Kidney (tissue), 22 donors: ENCODE measurements at places on chromosomes 1 and 21. TPM values are rescaled to one million over a fixed set of nuclear protein-coding genes. Genes with fewer than 3 reads are reported as not detected.

Gene FMO1
- 16.5 TPM for total RNA-seq

DNA sequence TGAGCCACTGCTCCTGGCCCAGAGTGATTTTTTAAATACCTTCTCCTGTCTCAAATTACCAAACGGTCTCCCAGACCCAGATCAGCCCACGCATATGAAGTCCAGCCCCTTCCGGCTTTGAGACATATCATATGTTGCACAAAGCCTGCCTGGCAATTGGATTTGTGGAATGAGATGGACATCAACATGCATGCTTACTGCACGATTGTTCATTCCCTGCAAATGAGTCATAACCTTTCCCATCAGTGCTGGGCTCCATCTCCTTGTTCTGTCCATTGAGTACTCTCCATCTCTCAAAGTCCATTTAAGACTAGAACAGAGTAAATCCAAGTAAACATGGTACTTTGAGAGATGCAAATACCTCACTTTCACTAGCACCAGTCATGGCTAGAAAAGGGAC is 612.2 kb upstream of the USP24 start:
- DNase-seq, result peak; percentile 23

DNA sequence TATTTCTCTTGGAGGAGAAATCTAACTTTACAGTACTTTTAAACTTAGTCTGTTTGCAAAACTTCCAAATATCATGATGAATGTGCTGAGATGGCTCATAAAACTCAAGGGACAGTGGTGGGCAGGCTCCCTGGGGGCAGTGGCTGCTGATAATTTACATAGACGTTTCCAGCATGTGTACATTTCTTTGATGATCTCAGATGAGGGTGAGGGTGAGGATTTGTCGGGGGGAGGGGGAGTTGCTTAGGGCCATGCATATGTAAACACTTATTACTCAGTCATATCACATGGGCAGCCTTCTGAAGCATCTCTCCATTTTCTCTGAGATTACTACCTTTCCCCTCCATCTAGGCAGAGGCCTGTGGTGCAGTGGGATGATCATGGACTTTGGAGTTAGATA is 152.9 kb upstream of the HMGB4 start:
- DNase-seq, result no peak

DNA sequence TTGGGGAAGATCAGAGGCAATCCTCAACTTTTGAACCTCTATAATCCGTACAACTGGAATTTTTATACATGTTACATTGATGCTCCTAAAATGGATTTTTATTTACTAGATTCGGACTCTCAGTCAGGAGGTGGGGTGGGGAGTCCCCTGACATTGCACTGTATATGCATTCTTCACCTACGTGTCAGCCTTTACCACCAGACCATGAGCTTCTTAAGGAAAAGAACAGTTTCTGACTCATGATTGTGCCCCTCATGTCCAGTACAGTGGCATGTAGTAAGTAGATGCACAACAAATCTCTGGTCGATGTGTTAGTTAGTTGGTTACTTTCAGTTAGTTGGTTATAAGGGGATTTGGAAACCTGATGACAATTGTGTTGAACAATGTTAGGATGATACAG is 15.4 kb downstream of the LPAR3 start:
- no peak for DNase-seq

DNA sequence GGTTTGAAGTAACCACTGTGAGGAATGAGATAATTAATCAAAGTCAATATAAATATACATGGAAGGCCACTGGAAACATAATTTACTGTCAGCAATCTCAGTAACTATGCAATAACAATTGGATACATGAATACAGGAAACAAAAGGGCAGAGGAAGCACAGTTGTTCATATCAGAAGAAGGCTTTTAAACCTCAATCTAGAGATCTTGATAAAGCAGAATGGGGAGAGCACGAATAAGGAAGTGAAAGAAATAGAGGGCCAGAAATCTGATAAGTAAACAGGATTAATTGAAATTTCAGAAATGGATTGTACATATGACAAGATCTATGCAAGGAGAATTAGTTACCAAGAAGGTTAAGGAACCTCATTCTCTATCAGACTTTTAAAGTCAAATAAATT is 93.0 kb downstream of the EVI5 start:
- DNase-seq, result no peak

DNA sequence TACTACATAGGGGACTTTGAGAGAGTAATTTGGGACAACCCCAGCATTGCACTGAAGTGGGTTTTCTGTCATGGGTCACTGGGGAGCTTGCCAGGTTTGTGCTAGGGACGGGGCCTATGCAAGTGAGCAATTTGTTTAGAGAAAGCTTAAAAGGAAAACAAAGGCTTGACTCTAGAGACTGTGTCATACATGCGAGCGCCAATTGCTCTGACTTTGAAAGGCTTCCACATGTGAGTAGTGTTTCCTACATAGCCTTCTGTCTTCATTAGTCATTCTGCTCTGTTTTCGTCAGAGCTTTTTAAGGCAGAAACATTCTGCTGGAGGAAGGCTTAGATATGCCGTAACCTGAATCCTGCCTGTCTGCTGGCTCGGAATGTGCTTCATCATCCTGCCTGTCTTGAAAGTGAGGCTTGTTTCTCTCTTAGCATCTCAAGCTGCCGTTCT is 28.4 kb downstream of the TRIM45 start:
- DNase-seq, result no peak

GRCh38 chr1:213276236-213276635 is 225.2 kb downstream of the RPS6KC1 start:
- no peak for DNase-seq

DNA sequence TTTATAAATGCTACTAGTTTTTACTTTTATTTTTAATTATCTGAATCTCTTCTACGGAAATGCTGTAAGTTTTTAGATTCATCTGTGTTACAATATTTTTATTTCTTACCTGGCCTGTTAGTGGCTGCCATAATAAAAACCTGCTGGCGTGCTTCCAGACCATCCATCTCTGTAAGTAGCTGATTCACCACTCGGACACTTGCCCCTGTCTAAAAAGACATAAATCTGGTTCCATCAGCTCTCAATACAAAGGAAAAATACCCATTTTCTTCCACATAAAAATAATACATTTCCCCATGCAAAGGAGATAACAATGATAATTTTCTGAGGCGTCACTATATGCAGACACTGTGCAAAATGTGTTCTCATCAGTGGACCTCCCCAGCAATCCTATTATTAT is 62.0 kb downstream of the NVL start:
- DNase-seq, result no peak

DNA sequence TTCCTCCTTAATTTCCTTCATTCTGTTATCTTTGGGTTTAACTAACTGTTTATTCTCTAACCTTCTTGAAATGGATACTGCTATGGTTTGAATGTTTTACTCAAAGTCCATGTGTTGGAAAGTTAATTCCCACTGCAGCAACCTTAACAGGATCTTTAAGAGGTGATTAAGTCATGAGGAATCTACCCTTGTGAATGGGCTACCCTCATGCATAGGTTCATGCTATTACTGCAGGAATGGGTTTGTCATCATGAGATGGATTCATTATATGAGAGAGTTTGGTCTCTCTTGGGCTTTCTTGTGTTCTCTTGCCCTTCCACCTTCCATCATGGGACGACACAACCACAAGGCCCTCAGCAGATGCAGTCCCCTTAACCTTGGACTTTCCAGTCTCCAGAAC is 516.9 kb downstream of the ADGRL2 start:
- no peak for DNase-seq

GRCh38 chr1:244653439-244654107 is 647 bp downstream of the DESI2 start:
- DNase-seq, result no peak

DNA sequence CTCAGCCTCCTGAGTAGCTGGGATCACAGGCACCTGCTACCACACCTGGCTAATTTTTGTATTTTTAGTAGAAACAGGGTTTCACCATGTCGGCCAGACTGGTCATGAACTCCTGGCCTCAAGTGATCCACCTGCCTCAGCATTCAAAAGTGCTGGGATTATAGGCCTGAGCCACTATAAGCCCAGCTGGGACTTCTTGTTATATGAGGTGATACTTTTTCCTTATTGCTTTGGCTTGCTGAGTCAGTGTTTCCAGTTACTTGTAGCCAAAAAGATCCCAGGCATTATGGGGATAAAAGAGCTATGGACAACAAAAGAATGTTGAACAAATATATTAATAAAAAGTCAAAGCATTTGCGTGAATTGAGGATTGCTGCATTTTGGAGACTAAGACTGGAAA is 69.9 kb upstream of the LPGAT1 start:
- no peak for DNase-seq

Gene GJA8
- total RNA-seq, result 2.4 TPM

- no peak for DNase-seq
Measured at GRCh38 chr1:18900303-18900841, 2.0 kb downstream of the ALDH4A1 start.

- no peak for DNase-seq
Measured at GRCh38 chr1:150234309-150234565, 1.7 kb downstream of the ANP32E start.

- DNase-seq, result no peak
Measured at GRCh38 chr1:195714248-195714647, 894.0 kb downstream of the KCNT2 start.

Gene S100A9
- 271 TPM for total RNA-seq

DNA sequence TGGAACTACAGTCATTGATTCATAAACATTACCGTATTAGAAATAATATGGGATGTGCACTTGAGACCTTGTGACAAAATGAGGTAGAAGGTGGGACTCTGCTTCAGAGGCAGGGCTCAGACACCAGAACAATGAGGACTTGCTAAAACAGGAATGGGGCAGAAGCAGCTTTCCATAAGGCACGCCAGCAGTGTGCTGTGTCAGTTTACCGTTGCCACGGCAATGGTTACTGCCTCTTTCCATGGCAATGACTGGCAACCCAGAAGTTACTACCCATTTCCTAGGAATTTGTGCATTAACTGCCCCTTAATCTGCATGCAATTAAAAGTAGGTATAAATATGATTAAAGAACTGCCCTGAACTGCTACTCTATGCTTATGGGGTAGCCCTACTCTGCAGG is 169.0 kb downstream of the CHRM3 start:
- DNase-seq, result no peak

DNA sequence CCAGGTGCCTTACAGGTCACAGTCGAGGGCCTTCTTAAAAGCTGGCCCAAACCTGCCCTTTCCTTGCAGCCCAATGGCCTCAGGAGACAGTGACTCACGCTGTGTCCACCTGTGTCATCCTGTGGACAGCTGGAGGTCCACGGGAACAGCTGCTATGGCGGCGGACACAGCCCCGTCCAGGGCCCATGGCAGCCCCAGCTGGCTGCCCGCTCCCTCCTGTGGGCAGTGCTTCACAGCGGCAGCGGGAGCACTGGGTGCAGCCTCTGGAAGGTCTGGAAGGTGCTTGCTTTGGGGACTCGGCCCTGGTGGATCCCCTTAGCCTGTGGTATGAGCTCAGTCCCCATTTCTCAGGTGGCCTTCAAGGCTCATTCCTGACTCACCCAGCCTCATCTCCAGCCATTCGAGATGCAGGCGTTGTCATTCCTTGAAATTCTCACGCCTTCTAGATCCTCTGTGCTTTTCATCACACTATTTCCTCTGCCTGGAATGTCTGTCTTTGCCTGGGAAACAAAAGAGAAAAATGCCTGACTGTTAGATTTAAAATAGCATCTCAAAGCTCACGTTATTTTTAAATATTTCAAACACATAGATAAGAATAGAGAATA is 86.8 kb downstream of the KIF26B start:
- DNase-seq, result no peak

Gene GCSAML
- total RNA-seq, result 1.8 TPM

Gene ZNF683
- 0.25 TPM for total RNA-seq

DNA sequence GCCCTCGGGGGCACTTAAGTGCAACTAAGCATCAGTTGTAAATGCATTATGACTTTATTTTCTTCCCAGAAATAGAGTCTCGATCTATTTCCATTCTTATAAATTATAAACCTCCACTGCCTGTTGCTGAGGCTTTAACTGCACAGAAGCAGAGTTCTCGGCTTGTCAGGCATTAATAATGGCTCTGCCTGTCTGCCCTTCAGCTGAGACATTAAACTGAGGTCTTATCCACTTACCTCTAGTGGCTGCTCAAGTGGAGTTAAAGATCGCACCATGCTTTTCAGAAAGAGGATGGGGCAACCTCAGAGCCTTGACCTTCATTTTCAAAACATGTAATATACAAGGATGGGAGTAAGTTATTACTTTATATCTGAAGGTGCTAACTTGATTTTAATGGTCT is 597.6 kb upstream of the PRMT6 start:
- no peak for DNase-seq

Gene HES4
- 32.0 TPM for total RNA-seq

GRCh38 chr1:156527584-156527983 is 27.0 kb upstream of the MEF2D start:
- no peak for DNase-seq

Gene NPL
- total RNA-seq, result 15.7 TPM

Gene NPPA
- 0.50 TPM for total RNA-seq

Gene RGS2
- 51.2 TPM for total RNA-seq

GRCh38 chr1:85124091-85124490 is 75.8 kb upstream of the MCOLN3 start:
- DNase-seq, result no peak

Gene HLCS
- 29.6 TPM for total RNA-seq

GRCh38 chr1:23174426-23175110 is 5.9 kb upstream of the LUZP1 start:
- no peak for DNase-seq

Gene ATP1A2
- 4.1 TPM for total RNA-seq

- DNase-seq, result peak; percentile 73
Measured at GRCh38 chr1:151945725-151946722, 36.7 kb upstream of the THEM4 start.
